Right ventricle myocardium inferior (tissue), 1 donor: ENCODE measurements at places on chromosomes 3 and 15. TPM values are rescaled to one million over a fixed set of nuclear protein-coding genes. Genes with fewer than 3 reads are reported as not detected.

DNA sequence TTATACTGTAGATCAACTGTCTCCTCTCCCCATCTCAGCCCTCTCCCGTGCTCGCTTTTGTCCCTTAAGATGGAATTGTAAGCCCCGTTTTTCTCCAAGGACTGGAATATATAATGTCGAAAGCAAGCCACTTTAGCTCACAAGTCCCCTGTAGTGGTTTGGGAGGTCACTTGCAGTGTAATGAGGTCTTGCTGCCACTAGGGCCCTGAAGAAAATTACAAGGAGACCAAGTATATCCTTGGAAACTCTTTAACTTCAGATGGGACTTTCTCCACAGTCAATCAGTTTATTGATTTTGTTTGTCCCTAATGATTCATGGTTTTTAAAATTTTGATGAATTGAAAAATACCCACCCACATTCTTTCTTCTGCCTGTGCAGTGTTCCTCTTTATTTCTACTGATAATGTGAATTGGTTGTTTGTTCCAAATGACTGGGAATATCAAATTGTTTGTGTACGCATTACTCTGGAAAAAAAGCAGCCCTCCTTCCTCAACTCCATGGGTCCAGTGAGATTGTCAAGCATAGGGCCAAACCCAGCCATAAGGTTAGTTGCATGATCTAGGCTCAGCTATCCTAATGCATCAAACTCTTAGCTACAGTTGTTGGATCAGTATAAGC lies 294.8 kb downstream of the MCTP2 start:
- DNase-seq = no peak

DNA sequence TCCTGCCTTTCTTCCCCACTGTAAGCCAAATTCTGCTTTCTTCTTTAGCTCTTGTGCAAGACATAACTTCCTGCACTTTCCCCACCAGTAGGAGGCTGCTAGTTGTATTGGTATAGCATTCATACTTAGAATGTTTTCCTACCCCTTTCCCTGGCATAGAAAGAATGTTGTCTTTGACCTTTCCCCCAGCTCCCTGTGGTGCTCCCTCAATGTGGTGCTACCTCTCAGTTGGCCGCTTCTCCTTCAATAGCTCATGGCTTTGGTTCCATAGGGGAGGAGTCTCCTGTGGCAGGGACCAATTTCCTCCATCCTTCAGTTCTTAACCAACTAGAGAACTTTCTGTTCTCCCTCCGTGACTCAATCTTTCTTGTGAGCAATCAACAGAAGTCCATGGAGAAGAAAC lies 67.5 kb upstream of the AKAP13 start:
- DNase-seq = no peak

DNA sequence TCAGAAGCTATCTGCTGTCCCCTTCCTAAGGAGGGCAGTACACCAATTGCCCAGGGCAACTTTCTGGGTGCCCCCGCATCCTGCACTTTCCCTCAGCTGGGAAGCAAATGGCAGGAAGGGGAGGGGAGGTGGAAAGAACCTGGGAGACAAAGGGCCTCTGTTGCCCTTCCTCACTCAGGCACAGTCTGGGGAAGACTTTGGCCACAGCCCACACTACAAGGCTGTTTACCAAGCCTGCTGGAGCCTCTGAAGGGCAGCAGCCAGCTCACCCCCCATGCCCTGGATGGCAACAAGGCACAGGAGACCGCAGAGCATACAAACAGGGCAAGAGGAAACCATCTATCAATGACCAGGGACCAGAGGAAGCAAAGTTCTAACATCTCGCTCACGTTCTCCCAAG lies 42.4 kb downstream of the ARRDC4 start:
- DNase-seq = no peak

DNA sequence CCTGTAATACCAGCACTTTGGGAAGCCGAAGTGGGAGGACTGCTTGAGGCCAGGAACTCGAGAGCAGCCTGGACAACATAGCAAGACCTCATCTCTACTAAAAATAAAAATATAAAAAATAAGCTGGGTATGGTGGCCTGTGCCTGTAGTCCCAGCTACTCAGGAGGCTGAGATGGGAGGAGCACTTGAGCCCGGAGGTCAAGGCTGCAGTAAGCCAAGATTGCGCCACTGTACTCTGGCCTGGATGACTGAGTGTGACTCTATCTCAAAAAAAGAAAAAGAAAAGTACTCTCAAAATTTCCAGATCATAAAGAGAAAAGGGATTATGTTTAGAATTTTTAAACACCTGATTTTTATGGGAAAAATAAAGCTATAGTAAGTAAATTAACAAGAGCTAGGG lies 24.1 kb downstream of the SLC51A start:
- no peak for DNase-seq

Gene PPP1R14D
- not detected for total RNA-seq

Gene STAG1
- 23.6 TPM for total RNA-seq

- no peak for DNase-seq
These were observed 46.9 kb downstream of the NR1D2 start for GRCh38 chr3:23991683-23992628.

Gene CADM2
- total RNA-seq = 0.76 TPM

Gene TSEN2
- 24.1 TPM for total RNA-seq

Gene SERPINI2
- not detected for total RNA-seq

Gene SPINK8
- not detected for total RNA-seq

Gene KLHL40
- total RNA-seq = not detected

DNA sequence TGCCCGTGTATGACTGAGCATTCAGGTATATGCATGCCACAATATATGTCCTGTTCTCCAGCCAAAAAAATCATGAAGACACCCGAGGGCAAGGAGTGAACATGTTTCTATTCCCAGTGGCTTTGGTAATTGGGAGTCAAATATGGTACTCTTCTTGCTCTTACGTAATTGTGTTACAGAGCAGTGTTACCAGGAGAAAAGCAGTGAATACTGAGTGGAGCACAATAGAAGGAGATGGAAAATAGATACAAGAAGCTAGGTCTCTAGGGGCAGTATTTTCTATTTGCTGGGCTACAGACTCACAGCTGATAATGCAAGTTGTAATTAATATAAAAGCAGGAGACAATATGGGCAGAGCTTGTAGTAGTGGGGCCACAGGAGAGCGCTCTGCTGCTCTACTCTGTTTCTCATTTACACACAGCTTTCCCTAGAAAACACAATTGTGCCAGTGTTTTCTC lies 13.2 kb downstream of the MEIS2 start:
- no peak for DNase-seq

- DNase-seq = no peak
These were observed 49.4 kb downstream of the NKIRAS1 start for GRCh38 chr3:23867400-23867799.

DNA sequence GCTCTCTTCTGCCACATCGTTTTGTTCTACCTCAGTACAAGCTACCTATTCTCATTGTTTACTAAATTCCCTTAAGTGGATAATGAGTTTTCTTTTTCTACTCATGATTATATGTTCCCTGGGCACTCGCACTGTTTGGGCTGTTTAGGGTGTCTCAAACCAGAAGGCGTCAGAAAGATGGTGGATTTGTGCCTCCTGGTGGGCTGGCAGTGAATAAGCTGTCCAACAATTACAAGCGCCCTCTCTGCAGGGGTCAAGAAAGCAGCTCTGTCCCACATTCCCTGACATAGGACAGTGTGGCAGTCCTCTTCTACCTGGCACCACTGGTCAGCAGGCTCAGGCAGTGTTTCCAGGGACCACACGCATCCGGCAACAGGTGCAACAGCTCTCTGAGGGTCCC lies 173.4 kb upstream of the PPP2R3A start:
- no peak for DNase-seq

DNA sequence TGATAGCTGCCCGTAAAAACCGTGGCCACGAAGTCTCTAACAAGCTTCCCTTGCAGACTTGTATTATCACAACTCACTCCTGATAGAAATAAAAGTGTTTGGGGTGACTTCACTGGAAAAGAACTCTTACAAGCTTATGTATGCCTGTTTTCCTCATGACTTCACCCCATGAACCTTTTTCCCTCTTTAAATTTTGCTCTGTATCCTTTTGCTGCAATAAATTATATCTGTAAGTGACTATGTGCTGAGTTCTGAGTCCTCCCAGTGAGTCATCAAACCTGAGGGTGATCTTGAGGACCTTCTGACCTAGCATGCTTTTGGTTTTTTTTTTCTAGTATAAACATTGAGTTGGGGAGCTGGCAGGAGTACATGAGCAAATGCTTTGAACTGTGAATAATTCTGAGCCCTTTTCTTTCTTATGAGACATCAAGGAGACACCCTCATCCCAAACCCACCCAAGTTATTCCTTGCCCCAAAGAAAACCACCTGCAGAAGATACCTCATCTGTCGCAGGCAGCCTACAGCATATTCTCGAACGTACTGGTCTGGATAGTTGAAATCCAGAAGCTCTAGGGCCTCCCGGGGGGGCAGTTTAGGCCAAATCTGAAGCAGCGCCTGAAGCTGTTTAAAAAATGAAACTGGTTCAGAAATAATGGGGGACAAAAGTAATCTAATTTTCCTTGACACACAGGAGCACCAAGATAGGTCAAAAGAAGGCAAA lies 85.9 kb downstream of the FAIM start:
- no peak for DNase-seq

- DNase-seq = no peak
These were observed 96.3 kb downstream of the IGSF11 start for GRCh38 chr3:118938183-118938961.

DNA sequence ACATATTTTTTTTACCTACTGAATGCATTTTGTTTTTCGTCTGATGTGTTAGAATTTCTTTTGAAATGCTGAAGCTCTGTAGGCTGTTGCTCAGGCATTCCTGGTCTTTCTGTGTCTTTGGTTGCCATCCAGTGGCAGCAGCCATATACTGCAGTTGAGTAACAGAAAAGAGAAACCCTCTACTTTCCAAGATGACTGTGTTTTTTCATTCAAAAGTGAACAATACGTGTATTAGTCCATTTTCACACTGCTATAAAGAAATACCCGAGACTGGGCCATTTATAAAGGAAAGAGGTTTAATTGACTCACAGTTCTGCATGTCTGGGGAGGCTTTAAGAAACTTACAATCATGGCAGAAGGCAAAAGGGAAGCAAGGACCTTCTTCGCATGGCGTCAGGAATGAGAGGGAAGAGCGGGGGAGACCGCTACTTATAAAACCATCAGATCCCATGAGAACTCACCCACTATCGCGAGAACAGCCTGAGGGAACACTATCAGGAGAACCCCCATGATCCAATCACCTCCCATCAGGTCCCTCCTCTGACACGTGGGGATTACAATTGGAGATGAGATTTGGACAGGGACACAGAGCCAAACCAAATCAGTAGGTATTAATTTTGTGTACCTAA lies 4.7 kb upstream of the GOLGA8B start:
- no peak for DNase-seq

Gene GOLGA8M
- total RNA-seq = 2.6 TPM

DNA sequence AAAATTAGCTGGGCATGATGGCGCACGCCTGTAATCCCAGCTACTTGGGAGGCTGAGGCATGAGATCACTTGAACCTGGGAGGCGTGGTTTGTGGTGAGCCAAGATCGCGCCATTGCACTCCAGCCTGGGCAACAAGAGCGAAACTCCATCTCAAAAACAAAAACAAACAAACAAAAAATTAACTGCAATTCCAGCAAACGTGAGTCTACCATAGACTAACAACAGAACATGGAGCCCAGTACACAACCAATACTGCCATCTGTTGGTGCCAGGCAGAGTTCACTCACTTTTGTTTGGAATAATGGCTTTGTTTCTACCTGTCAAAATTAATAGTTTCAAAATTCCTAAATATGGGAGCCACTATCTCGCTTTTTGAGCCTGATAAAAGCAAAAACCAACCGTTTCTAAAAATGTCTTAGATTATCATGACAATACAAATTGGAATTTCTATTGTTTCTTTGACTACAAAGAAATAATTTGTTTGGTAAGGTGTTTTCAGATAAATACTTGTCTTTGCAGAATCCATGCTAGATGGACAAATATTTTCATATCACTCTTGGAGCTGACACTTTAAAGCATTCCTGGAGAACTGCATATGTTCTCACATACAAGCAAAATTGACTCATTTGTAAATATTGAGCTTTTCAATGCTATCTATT lies 45.0 kb downstream of the GPR176 start:
- no peak for DNase-seq

- DNase-seq = no peak
These were observed 114.4 kb upstream of the POU1F1 start for GRCh38 chr3:87390821-87391220.

Gene STAC
- 0.35 TPM for total RNA-seq

DNA sequence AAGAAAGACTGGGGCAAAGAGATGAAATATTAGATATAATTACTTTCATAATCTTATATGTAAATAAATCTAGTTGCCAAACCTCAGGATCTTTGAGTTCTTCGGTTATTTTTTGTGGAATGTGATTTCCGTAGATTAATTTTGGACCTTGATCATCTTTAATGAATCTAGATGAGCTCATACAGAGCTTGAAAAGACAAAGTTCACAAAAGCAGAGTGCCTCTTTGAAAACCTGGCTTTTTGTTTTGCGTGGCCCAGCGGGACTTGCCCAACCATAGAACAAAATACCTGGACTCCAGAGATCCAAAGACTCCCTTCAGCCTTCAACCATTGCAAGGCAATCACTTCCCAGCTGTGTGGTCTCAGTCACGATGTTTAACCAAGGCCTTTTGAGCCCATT lies 54.8 kb upstream of the CHST2 start:
- no peak for DNase-seq

Gene RPL35A
- 718 TPM for total RNA-seq

- no peak for DNase-seq
These were observed 1064.9 kb downstream of the FHIT start for GRCh38 chr3:60186359-60186758.

DNA sequence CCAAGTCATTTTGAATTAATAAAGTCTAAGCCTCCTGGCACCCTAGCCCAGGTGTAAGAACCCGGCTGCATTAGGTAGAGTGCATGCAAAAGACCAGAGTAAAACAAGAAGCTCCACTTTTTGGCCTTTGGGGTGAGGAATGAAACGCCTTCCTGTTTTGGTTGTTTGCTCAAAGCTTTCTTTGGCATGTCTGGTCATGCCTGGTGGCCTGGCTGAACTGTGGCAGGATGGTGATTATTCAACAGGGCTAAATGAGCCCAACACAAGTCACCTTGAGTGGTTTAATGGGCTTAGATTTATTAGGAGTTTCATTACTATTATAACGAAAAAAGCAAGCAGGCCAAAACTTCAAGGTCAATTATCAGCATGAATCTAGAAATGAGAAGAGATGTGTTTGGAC lies 40.9 kb upstream of the LDHAL6B start:
- no peak for DNase-seq

Gene GOLGA8G
- not detected for total RNA-seq

Gene PIERCE2
- total RNA-seq = 6.2 TPM

DNA sequence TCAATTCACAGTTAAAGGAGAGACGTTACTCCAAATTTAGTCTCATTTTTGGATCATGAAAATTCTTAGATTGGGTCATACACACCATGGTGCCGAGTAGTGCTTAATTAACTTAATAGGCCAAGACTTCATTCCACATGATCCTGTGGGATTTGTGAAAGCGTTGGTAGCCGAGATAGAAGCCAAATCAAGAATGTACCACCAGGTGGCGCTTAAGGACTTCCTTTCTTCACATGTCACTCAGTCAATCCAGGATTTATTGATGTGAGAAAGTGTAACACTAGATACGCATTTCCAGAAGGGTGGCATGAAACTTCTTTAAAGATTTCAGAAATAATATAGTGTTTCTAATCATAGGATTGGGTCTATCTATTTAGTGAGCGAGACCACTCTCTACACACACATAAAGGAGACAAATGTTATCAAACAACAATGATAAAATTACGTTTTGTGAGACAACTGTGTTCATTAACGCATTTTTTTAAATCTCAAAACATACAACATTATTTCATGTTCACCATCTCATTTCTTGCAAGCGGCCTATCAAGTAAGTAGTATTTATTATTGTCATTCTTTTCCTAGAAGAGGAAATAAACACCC lies 436.1 kb downstream of the CHL1 start:
- DNase-seq = no peak

GRCh38 chr15:99931703-99932603 lies 198.7 kb upstream of the LYSMD4 start:
- no peak for DNase-seq

Gene ITGA11
- total RNA-seq = 32.6 TPM

Gene ITIH1
- not detected for total RNA-seq
